ENCODE measurements at places on chromosomes 1 and 21. TPM values are rescaled to one million over a fixed set of nuclear protein-coding genes. Genes with fewer than 3 reads are reported as not detected.
A peak's percentile ranks its signal among the peaks of the same experiment; 100 is the strongest.

DNA sequence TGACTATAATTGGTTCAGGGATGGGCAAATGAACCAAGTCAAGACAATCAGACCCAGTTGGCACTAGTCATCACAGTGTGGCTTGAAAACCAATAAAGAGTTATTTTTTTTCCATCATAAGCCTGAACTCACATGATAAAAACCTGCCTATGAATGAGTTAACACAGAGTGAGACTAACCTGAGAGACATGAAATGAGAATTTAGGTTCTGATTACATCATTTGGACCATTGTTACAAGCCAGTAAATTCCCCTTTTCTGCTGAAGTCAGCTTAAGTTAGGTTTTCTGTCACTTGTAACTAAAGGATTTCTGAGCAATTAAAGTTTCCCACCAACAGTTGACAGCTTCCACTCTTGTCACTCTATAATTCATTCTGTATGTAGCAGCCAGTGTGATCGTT is 9.6 kb upstream of the RSBN1 start:
- no peaks in the 10 kb centered on the region for H3K27me3 ChIP-seq
- H3K27ac ChIP-seq = no peak overlapping the region
- no peak overlapping the region for H3K4me3 ChIP-seq
- H3K36me3 ChIP-seq = no peaks in the 10 kb centered on the region

- H3K27me3 ChIP-seq = peaks cover 2% of the 10 kb centered on the region
- H3K36me3 ChIP-seq = no peaks in the 10 kb centered on the region
- H3K4me1 ChIP-seq = no peaks in the 10 kb centered on the region
- DNase-seq = peak; percentile 2
- no peak overlapping the region for H3K27ac ChIP-seq
Measured at GRCh38 chr1:30420519-30421050, 302.8 kb downstream of the MATN1 start.

RTCA gene
- 22.4 TPM for total RNA-seq

- H3K36me3 ChIP-seq = no peaks in the 10 kb centered on the region
- no peak overlapping the region for H3K4me3 ChIP-seq
- peaks cover 8% of the 10 kb centered on the region for H3K4me1 ChIP-seq
- no peaks in the 10 kb centered on the region for H3K27me3 ChIP-seq
- no peak overlapping the region for H3K27ac ChIP-seq
Measured at GRCh38 chr1:58748666-58749065, 35.2 kb downstream of the JUN start.

CNIH3 gene
- 0.36 TPM for total RNA-seq

GRCh38 chr1:247386217-247386616 is 29.8 kb upstream of the NLRP3 start:
- no peaks in the 10 kb centered on the region for H3K4me1 ChIP-seq
- no peaks in the 10 kb centered on the region for H3K36me3 ChIP-seq
- H3K4me3 ChIP-seq = no peak overlapping the region

DNA sequence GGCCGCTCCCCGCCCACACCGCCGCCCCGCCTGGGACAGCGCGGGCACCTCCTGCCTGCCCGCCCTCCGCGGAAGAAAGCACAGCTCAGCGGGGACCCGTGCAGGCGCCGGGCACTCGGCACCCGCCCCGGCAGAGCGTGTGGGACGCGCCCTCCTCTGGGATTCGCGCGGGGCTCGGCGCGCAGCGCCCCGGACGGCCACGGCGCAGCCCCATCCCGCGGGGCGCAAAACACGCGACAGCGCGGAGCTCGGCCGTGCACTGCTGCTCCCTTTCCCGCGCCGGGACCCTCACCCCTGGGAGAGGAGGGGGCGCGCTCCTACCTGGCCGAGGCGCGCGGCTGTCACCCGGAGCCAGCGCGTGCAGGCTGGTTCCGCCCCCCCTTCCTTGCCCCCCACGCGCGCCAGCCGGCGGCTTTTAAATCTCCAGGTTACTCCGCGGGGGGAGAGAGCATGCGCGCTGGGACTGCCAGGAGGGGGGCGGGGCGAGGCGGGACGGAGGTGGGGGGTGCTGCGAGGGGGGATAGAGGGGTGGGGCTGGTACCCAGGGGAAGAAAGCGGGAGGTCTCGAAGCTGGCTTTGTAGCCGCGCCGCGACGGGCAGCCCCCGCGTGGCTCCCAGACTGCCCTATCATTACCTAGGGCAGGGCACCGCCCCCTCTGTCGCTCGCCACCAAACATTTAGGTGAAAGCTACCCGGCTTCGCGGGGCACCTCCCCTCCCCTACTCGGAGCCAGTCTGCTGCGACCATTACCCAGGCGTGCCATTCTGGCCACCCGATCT is at the start of gene SLC45A3:
Gene SLC45A3, minus strand, starts transcription at position 437 of the 779 bp plus-strand sequence. CDS start 15,853 bp downstream, outside the sequence.
- no peaks in the 10 kb centered on the region for H3K36me3 ChIP-seq
- no peaks in the 10 kb centered on the region for H3K4me1 ChIP-seq
- H3K4me3 ChIP-seq = peak within 1 kb of the TSS; percentile 76
- no peaks in the 10 kb centered on the region for H3K27me3 ChIP-seq
- H3K27ac ChIP-seq = peak within 1 kb of the TSS; percentile 81

DNA sequence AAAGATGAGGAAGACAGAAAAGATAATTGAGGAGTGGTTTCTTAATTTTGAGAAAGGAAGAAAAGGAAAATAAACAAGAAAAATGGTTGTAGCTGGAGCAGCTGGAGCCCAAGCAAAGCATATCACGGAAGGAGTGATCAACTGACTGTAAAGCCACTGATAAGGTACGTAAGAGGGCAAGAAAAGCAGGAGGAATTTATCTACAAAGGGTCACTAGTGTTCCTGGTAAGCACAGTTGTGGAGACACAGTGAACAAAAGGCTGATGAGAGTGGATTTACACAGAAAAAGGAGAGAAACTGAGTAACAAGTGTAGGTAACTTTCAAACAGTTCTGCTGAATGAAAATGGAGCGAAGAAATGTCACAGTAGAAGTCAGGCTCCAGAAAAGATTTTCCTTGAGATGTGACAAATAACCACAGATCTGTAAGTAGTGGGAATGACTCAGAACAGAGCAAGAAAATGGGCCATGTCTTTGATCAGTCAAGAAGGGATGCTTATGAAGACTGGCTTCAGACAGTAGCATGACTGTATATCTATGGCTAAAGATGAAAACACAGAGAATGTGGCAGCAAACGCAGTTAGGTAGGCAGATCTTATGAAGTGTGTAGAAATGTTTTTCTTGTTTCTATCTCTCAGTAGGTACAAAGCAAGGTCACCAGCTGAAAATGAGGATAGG is 45.6 kb upstream of the RBM34 start:
- H3K4me1 ChIP-seq = no peaks in the 10 kb centered on the region
- H3K4me3 ChIP-seq = no peak overlapping the region
- H3K36me3 ChIP-seq = no peaks in the 10 kb centered on the region
- no peaks in the 10 kb centered on the region for H3K27me3 ChIP-seq

HAO2 gene
- total RNA-seq = not detected

AZIN2 gene
- total RNA-seq = 16.0 TPM

TNN gene
- 0.05 TPM for total RNA-seq

GOLT1A gene
- total RNA-seq = 3.0 TPM

DNA sequence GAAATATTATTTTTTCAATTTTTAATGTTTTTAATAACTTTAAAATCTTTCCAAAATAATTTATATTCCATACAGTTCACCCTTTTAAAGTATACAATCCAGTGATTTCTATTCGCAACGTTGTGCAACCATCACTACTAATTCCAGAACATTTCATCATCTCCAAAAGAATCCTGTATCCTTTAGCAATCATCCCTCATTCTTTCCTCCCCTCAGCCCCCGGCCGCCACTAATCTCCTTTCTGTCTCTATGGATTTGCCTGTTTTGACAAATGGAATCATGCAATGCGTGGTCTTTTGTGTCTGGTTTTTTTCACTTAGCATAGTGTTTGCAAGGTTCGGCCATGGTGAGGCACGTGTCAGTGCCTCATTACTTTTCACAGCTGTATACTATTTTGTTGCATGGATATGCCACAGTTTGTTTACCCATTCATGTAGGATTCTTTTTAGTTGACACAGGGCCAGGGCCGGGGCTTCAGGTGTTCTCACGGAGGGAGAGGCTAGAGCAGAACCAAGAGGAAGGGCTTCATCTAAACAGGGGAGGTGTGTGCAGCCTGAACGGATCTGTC is 40.6 kb upstream of the ZBTB40 start:
- no peak for DNase-seq
- H3K4me3 ChIP-seq = no peak overlapping the region
- H3K27me3 ChIP-seq = no peaks in the 10 kb centered on the region
- no peaks in the 10 kb centered on the region for H3K36me3 ChIP-seq
- H3K27ac ChIP-seq = no peak overlapping the region

GRCh38 chr1:162905174-162906158 is 44.5 kb upstream of the CCDC190 start:
- no peak overlapping the region for H3K4me3 ChIP-seq
- no peaks in the 10 kb centered on the region for H3K27me3 ChIP-seq
- H3K27ac ChIP-seq = no peak overlapping the region
- no peaks in the 10 kb centered on the region for H3K36me3 ChIP-seq
- DNase-seq = no peak

DNA sequence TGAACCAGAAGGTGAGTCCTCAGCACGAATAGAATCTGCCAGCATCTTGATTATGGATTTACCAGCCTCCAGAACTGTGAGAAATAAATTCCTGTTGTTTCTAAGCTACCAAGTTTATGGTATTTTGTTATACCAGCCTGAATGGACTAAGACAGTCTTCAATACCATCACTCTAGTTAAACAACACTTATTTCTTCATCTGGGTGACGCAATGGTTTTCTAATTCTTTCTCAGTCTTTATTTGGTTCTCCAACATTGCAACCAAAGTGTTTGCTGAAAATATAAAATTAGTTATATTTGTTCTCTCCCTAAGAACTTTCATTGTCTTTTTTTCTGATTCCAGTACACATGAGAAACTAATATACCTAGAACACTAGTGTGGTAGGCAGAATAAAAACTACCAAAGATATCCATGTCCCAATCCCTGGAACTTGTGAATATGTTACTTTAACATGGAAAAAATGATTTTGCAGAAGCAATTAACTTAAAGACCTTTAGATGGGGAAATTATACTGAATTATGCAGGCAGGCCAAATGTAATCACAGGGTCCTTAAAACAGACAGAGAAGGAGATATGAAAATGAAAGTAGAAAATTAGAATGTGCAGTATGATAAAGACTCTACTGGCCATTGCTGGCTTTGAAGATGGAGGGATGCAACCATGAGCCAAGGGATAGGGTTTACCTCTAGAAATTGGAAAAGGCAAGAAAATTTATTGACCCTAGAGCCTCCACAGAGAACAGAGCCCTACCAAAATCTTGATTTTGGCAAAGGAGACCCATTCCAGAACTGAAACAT is 1115.1 kb downstream of the PLA2G4A start:
- DNase-seq = no peak
- H3K4me3 ChIP-seq = no peak overlapping the region
- no peaks in the 10 kb centered on the region for H3K4me1 ChIP-seq
- H3K36me3 ChIP-seq = no peaks in the 10 kb centered on the region
- no peaks in the 10 kb centered on the region for H3K27me3 ChIP-seq
- no peak overlapping the region for H3K27ac ChIP-seq

DHCR24 gene
- 154 TPM for total RNA-seq

TDRD10 gene
- 11.4 TPM for total RNA-seq

DNA sequence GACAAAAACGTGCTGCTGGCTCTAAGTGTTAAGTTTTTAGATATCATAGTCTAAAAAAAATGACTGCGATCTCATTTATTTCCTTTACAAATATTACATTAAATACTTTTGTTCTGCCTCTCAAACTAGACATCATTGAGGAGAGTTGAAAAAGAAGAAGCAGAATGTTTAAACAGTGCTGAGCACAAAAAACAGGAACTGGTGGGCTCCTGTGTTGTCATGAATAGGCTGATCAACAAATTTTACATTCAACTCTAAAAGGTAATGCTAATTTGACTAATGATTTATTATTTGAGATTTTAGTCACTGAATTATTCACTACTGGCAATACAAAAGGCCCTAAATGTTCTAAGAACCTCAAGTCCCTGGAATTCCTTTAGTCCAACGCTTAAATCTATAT is 66.1 kb downstream of the GPATCH2 start:
- H3K27ac ChIP-seq = no peak overlapping the region
- no peak overlapping the region for H3K4me3 ChIP-seq
- no peaks in the 10 kb centered on the region for H3K27me3 ChIP-seq
- H3K4me1 ChIP-seq = no peaks in the 10 kb centered on the region
- no peaks in the 10 kb centered on the region for H3K36me3 ChIP-seq

NBPF6 gene
- 1.1 TPM for total RNA-seq

CELA2B gene
- total RNA-seq = not detected

GRCh38 chr1:167510244-167510643 is 8.1 kb downstream of the CD247 start:
- H3K36me3 ChIP-seq = no peaks in the 10 kb centered on the region
- H3K27ac ChIP-seq = no peak overlapping the region
- no peak for DNase-seq
- H3K27me3 ChIP-seq = no peaks in the 10 kb centered on the region
- no peak overlapping the region for H3K4me3 ChIP-seq

FCGR3B gene
- 2.1 TPM for total RNA-seq

DNA sequence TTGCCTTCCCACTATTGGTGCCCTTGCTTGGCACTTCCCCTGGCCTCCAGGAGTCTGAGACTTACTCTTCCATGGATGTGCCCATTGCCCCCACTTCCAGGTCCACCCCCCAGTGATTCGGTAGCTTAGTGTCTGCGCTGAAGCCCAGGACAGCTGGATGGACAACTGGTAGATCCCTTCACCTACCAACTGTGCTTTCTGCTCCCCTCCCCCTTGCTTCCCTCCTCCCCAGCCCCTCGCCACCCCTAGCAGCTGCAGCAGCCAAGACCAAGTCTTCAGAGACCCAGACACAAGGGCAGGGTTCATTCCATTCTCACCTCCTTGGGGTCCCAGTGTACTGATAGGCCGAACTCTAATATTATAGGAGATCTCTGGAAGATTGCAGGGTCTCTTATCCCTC is 6.9 kb downstream of the LMNA start:
- H3K27ac ChIP-seq = peak overlapping the region; percentile 94
- H3K4me3 ChIP-seq = no peak overlapping the region
- no peaks in the 10 kb centered on the region for H3K27me3 ChIP-seq
- no peak for DNase-seq
- no peaks in the 10 kb centered on the region for H3K36me3 ChIP-seq

GRCh38 chr1:230661976-230662375 is 19.7 kb downstream of the COG2 start:
- no peak for DNase-seq
- no peak overlapping the region for H3K4me3 ChIP-seq
- no peaks in the 10 kb centered on the region for H3K27me3 ChIP-seq
- H3K36me3 ChIP-seq = peaks cover 3% of the 10 kb centered on the region
- H3K27ac ChIP-seq = no peak overlapping the region

PEAR1 gene
- 3.6 TPM for total RNA-seq

NMNAT1 gene
- 8.7 TPM for total RNA-seq

FOXD3 gene
- total RNA-seq = 2.9 TPM

- no peak overlapping the region for H3K27ac ChIP-seq
- H3K4me1 ChIP-seq = no peaks in the 10 kb centered on the region
- H3K36me3 ChIP-seq = no peaks in the 10 kb centered on the region
- no peak overlapping the region for H3K4me3 ChIP-seq
Measured at GRCh38 chr1:202974856-202975255, 7.8 kb upstream of the CYB5R1 start.

Measured in prostate gland (tissue), 2 donors.